ENCODE measurements at places on chromosomes 11 and 22.

- DNase-seq = no peak
These were observed 26.1 kb upstream of the CABP7 start for GRCh38 chr22:29693671-29694070.

GRCh38 chr11:10580623-10581022 lies 12.2 kb upstream of the LYVE1 start:
- no peak for DNase-seq

- DNase-seq = no peak
These were observed 19.9 kb downstream of the TEAD1 start for GRCh38 chr11:12694183-12694531.

GRCh38 chr11:68810164-68810563 lies 31.6 kb downstream of the CPT1A start:
- no peak for DNase-seq

GRCh38 chr11:77187776-77188632 lies 60.0 kb downstream of the MYO7A start:
- DNase-seq = peak; percentile 38

DNA sequence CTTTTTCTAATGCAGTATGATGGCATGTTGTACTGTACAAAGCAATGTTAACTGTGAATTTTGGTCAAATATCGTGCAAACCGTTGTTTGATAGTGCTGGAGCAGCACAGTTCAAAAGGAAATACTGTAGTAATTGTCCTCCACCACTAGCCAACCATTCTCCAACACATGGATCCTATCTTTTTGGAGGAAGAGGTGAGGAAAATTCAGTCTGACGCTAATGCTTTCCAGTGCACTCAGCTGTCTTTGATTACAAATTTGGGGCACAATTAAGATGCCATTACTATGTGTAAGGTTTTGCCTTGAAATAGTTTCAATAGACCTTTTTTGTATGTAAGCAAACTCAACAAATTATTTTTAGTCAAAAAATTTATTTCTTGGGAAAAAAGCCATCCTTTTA lies 240.5 kb upstream of the CCDC179 start:
- no peak for DNase-seq

DNA sequence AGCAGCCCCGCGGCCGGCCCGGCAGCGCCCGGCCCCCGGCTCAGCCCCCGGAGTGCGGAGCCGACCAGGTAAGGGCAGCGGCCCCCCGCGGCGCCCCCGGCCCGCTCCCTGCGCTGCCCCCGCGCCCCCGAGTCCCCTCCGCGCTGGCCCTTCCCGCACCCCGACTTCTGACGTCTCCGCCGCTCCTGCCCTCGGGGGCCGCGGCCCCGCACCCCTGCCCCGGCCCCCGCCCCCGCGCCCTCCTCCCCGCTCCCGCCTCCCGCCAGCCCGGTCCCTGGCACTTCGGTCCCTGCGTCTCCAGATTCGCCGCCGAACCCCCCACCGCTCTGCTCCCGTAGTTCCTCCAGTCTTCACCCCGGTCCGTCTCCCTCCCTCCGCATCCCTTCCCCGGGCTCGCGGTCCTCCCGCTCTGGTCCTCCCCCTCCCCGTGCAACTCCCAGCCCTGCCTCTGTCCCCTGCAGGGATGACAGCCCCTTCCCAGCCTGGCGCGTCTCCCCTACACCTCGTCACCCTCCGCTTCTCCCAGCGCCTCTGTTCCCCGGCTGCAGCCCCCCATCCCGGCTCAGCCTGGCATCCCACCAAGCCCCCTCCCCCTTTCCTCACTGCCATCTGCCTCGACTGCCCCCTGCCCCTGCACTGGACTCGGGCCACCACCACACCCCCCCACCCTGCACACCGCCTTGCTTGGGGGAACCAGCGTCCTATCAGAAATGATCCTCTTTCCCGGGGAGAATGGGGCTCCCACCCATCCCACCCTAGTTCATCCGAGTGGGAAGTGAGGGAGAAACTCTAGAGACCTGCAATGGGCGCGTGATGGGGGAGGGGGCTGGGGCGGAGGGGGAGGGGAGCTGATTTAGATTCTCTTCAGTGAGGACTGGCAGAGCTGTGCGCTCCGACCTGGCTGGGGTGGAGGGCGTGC lies 531 bp downstream of the GRIK4 start:
- no peak for DNase-seq

DNA sequence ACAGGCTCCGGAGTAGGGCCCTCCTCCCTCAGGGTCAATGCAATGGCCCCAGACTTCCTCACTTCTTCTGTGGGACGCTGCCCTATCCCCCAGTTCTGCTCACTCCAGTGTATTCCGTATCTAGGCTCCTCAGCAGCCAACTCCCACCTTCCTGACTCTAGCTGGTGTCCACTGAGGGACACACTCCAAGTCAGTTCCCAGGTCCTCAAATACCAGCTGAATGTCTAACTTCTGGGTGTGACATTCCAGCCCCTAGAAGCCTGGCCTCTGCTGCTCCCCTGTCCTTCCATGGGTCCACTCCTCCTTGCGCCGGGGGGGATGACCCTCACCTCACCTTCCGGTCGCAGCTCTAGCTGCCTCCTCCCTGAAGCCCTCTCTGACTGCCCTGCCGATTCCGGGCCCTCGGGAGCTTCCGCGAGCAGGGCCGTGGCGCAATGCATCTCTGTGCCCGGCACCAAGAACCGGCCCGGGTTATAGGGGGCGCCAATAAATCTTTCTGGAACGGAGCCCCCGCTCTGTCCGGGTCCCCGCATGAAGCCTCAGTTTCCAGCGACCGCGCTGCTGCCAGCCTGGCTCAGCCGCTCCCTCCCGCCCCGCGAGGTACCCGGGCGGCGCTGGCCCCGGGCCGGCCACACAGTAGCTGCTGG lies 15.4 kb downstream of the BAD start:
- DNase-seq = peak; percentile 22

- DNase-seq = no peak
These were observed 100.9 kb upstream of the BID start for GRCh38 chr22:17875156-17875555.

DNA sequence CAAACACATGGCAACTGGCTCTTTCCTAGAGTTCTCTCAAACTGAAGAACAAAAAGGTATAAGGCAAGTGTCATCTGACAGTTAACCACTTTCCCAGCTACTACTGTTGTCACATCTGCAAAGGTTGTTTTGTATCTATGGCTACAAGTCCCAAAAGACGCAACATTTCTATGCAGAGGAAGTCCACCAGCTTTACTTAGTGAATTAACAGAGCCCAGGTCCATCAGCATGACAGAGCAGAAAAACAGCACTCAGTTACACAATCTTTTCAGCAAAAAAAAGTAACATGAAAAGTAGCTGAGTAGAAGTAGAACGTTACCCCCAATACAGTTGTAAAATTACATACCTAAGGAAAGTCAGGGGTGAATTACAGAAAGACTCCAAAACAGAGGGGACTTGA lies 12.1 kb downstream of the CPSF7 start:
- no peak for DNase-seq

GRCh38 chr11:121566279-121567168 lies 113.8 kb upstream of the SORL1-AS1 start:
- DNase-seq = no peak

- no peak for DNase-seq
These were observed 7.4 kb downstream of the USP2 start for GRCh38 chr11:119373921-119374631.

GRCh38 chr11:118714816-118715215 lies 35.4 kb upstream of the TREH start:
- DNase-seq = no peak

GRCh38 chr11:134911514-134912180 lies 499.6 kb upstream of the B3GAT1 start:
- no peak for DNase-seq

DNA sequence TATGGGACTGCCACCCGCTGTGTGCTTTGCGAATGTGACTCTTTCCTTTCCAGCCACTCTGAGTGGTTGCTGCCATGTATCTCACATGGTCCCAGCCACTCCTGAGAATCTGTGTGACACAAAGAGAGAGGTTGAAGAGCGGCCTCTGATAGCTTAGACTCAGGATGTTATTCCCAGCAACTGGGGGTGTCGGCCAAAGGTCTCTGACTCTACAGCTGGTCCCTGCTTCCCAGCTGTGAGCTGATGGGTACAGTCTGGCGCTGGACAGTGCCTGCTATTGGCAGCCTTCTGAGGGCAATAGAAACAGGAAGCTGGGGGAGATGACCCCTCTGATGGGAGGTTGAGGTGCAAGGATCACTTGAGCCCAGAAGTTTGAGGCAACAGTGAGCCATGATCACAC lies 105.1 kb downstream of the RRAS2 start:
- DNase-seq = no peak

- DNase-seq = no peak
These were observed 4.3 kb upstream of the OR2AG1 start for GRCh38 chr11:6778518-6778917.

GRCh38 chr11:5204787-5205186 lies 4.3 kb upstream of the OR51V1 start:
- DNase-seq = no peak

- DNase-seq = no peak
These were observed 16.5 kb downstream of the PATZ1 start for GRCh38 chr22:31329453-31330215.

GRCh38 chr11:121634889-121635288 lies 182.1 kb upstream of the SORL1-AS1 start:
- DNase-seq = no peak

GRCh38 chr22:44256085-44256484 lies 56.7 kb downstream of the SHISAL1 start:
- no peak for DNase-seq

DNA sequence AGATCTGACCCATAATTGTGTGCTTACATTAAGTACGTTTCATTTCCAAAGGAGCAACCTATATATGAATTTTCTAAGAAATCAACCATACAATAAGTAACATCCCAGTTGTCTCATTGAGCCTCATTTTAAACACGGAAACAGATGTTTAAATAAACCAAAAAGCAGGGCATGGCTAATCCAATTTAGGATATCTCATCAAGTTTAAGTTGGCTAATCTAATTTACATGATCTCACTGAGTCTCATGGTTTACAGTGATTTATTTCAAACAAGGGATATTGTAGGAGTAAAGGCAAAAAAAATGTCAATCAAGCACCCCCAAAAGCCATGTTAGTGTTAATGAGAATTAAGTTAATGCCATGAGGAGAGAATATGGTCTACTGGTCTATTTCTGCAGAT lies 499.8 kb upstream of the CCDC90B start:
- DNase-seq = no peak

DNA sequence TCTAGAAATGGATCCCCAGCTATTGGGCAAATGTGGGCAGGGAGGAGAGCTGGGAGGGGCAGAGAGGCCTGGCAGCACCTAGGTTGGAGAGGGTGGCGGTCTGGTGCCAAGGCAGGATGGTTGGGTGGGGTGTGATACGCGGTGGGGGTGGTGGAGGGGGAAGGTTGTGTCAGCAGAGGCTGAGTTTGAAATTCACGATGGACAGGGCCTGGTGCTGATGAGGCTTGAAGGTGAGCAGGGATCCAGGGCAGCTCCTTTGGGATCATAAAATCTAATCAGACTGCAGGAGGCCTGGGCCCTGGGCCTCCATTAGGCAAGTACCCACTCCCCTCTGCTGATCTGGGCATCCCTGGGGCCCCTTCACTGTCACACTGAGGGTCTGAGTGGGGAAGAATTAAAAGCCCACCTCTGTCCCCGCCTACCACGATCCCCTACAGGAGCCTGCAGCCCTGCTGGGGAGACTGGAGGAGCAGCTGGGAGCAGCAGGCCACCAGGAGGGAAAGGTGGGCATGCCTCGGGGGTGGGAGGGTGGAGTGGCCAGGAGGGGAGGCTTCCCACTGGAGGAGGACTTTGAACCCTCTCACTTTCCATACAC lies 24.0 kb downstream of the IGLL1 start:
- DNase-seq = no peak

DNA sequence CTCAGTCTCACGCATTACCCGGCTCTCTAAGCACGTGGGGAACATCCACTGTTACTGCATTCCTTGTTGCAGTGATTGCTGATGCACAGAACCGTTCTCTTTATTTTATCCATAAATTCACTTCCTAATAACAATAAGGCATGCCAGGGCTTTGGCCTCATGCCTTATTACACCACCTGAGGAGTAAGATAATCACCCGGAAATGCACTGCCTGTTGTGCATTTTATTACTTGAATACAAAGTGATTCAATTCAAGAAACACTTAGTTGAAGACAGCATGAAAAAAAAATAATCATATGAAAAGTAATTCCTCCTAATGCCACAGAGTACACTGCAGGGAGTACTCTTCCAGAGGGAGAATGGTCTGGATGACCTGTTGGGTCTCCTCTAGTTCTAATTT lies 19.2 kb downstream of the EFCAB6 start:
- DNase-seq = no peak

- no peak for DNase-seq
These were observed 7.6 kb downstream of the MMP20 start for GRCh38 chr11:102617466-102618008.

- no peak for DNase-seq
These were observed 146.1 kb upstream of the C11orf87 start for GRCh38 chr11:109275931-109276330.

DNA sequence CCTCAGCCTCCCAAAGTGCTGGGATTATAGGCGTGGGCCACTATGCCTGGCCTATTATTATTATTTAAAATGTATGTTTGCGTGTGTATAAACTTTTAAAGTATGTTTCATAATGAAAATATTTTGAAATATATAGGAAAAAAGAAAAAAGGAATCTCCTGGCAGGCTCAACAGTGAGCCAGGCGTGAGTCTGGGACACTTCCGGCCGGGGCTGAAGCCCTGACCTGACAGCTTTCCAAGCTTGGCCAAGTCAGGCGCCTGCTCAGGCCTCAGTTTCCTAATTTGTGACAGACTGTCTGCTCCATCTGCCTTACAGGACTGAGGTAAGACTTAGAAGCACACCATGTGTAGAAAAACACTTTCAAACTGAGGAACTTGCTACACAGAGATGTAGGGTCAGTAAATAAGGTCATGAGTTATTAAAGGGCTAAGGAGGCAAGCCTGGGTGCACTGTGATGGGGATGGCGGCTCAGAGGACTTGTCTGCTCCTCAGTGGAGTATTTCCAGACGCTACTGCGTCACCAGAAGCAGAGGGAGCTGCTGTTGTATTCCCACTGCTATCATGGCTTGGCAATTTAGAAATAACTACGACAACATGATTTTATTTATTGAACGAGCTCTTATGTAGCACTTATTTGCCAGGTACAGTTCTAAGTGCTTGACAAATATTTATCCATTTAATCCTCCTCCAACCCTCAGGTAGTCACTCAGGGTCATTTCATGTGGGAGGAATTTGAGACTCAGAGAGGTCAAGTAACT lies 100.1 kb downstream of the PRR5L start:
- DNase-seq = no peak

GRCh38 chr11:46914363-46914762 lies 4.0 kb downstream of the LRP4 start:
- no peak for DNase-seq

GRCh38 chr11:113387605-113388211 lies at the start of gene ANKK1:
TSS of gene ANKK1 (plus strand) at chr11:113387779. CDS start at chr11:113387885, 106 bp downstream.
- no peak for DNase-seq

- DNase-seq = no peak
These were observed 22.2 kb downstream of the DKK3 start for GRCh38 chr11:11985954-11986949.

- DNase-seq = no peak
These were observed 203.4 kb downstream of the FAM76B start for GRCh38 chr11:95586155-95586554.

DNA sequence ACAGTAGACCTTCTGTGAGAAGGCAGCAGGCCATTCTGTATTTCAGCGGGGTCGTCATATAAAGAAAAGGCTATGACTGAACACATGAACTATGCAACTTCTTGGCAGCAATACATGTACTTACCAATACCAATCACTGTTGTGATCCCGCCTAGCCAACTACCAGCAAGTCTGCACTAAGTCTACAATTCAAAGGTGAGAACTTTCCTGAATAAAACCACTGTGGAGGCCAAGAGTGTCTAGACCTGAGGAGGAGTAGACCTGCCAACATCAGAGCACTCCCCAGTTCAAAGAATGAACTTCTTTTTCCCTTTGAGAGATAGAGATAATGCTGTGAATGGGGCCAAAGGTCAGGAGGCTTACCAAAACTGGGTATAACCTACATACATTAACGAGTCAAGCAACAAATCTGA lies 108.2 kb downstream of the SIK3 start:
- DNase-seq = no peak
